D721Med (cell line): ENCODE measurements at places on chromosomes 12 and 14.

GRCh38 chr12:47731723-47732122 lies 6.4 kb upstream of the ENDOU start:
- DNase-seq, result no peak

DNA sequence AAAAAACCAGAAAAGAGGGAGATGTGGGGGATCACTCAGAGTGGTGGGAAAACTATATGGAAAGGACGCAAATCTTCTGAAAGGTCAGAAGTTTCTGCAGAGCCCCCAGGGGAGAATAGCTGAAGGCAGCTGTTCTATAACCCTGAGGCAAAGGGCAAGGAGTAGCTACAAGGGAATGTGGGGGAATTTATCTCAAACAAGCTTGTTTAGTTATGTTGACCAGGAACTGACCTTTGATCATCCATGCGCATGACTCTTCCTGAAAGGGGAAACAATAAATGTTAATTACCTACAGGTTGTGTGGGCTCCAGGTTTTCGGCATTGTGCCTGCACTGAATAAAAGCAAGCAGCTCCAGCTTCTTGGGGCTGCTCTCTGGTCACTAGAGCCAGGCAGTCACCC lies 968.5 kb downstream of the AACS start:
- DNase-seq, result no peak

GRCh38 chr14:44309331-44309730 lies 197.8 kb downstream of the FSCB start:
- no peak for DNase-seq

- no peak for DNase-seq
Observed at GRCh38 chr12:21453312-21453852, 15.9 kb downstream of the PYROXD1 start.

DNA sequence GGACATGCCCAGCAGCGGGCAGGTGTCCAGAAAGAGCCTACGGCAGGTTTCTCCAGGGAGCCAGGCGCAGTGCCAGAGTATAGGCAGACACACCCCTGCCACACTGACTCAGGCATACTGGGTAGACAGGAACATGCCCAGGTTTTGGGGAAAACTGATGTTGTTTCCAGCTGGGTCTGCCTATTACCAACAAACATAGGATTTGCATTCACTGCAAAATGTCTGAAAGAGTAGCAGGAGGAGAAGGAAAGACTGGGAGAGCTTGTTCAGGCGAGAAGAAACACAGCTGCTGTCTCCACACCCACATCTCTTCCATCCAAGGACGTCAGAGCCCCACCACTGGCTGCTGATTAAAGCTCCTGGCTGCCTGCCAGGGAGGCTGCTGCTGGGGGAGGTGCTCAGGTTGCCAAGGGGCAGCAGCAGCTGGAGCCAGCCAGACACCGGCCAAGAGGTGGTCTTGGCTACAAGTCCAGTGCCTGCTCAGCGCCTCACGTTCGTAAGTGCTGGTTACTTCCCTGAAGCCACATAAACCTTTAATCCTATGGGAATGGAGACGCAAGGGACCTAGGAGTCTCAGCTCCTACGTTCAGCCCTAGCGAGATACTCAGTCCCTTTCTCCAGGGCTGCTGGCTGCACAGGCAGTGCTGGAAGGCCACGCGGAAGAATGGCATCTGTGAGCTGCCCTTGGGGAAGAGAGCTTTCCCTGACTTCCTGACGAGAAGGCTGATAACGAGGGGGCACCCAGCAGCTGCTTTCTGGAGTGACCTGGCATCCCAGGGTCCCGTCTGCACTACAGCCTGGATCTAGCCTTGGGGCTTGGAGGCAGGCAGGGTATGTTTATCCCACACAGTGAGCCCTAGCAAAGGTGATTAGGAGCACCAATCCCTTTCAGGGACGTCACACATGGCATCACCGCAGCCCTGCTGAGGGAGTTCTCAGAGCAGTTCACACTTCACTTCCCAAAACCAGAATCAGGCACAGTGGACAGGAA lies 58.1 kb downstream of the PLEKHG3 start:
- DNase-seq, result peak; percentile 41

DNA sequence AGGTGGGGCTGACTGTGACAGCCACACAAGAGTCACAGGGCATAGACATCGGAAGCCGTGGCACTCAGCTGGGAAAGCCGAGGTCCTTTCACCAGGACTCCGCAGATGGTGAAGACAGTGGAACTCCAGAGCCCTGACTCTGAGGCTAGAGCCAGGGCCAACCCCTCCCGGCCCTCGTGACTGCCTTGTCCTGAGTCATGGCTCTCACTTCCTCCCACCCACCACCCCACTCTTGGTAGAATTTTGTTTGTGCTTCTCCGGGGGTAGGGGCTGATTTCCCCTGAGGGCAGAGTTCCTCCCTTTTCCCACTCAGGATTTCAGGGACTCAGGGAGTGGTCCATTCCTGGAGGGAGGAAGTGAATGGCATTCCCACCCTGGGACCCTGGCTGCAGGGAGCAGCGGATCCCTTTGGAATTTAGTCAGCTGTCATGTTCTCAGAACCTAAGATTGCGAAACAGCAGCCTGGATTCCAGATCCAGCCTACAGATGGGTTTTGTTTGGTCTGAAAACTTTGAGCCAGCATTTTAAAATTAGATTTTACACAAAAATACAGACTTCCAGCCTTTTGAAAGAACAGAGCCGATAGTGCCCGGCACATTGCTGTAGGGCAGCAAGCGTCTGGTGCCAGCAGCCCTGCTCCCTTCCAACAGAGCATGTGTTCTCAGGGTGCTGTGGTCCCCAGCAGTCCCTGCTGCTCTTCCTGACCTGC lies 50.7 kb downstream of the TPCN1 start:
- DNase-seq, result no peak

DNA sequence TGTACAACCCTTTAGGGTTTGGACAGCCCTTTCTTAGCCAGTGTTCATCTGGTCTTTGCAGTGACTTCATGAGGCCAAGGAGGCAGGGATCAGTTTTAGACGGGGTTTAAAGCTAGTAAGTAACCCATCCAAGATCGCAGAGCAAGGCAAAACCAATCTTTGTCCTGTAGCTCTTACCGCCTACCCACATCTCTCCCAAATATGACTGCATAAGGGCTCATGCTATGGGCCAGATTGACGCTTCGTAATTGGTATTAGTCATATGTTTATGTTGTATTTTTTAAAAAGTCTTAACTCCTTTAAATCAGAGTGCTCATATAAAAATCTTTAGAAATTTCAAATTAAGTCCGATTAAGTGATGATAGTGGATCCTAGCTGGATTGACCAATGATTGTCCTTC lies 3.7 kb upstream of the CLMN start:
- no peak for DNase-seq

DNA sequence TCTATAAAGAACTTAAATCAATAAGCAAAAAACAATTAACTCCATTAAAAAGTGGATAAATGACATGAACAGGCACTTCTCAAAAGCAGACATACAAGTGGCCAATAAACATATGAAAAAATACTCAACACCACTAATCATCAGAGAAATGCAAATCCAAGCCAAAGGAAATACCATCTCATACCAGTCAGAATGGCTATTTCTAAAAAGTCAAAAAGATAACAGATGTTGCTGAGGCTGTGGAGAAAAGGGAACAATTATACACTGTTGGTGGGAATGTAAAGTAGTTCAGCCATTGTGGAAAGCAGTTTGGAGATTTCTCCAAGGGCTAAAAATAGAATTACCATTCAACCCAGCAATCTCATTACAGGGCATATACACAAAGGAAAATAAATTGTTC lies 234.5 kb upstream of the PLXNC1 start:
- DNase-seq, result no peak

GRCh38 chr14:83133981-83134645 lies 1600.5 kb upstream of the SEL1L start:
- DNase-seq, result no peak

GRCh38 chr12:102883204-102883799 lies 33.7 kb downstream of the PAH start:
- DNase-seq, result peak; percentile 32

- no peak for DNase-seq
Observed at GRCh38 chr14:71586131-71586897, 345.9 kb upstream of the RGS6 start.

GRCh38 chr12:107590814-107591375 lies 94.7 kb upstream of the PWP1 start:
- no peak for DNase-seq

DNA sequence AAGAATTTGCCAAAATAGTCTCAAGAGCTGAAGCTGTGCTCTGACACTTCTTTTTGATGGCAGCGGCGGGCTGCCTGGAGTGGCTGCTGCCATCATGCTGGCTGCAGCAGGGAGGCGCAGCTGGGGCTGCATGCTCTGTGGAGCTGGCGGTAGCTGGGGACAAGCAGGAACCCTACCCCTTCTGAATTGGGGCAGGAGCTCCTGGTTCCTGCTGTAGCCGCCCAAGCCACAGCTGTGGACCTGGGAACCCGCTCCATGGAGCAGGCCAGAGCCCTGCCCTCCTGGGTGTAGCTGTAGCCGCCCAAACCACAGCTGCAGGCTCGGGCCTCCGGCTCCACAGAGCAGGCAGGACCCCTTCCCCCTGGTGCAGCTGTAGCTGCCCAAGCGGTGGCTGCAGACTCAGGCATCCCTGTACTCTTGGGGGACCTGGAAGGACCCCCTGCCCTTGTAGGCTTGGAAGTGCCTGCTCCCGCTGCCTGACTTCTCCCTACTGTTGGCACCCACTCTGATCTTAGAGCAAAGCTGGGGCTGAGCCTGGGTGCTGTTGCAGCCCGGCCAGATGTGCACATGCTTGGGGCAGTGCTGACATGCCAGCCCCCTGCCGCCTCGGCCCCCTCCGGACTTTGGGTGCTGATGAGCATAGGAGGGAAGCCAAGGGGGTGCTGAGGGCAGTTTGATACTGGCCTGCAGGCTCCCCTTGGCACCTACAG lies 33.3 kb downstream of the APAF1 start:
- DNase-seq, result no peak

DNA sequence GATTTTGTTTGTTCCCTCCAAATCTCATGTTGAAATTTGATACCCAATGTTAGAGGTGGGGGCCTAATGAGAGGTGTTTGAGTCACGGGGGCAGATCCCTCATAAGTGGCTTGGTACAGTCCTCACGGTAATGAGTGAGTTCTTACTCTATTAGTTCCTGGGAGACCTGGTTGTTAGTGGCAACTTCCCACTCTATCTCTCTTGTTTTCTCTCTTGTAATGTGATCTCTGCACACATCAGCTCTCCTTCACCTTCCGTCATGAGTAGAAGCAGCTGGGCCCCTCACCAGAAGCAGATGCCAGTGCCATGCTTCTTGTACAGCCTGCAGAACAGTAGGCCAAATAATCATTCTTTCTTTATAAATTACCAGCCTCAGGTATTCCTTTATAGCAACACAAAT lies 29.6 kb upstream of the KCNK10 start:
- DNase-seq, result no peak

DNA sequence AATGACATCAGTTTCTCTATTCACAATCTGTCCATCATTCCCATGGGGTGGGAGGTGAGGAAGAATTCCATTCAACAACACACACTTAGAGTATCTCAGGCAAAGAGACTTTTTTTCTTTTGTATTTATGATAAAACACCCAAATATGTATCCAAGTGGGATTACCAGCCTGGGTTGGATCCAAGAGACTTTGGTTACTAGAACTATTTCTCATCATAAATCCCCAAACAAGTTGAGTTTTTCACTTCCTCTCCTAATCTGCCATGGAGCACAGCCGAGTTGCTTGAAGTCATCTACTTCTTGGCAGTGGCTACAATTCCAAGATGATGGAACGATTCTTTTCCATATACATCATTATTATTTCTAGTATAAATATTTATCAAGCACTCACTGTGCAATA lies 209.2 kb upstream of the HMGA2 start:
- DNase-seq, result no peak

DNA sequence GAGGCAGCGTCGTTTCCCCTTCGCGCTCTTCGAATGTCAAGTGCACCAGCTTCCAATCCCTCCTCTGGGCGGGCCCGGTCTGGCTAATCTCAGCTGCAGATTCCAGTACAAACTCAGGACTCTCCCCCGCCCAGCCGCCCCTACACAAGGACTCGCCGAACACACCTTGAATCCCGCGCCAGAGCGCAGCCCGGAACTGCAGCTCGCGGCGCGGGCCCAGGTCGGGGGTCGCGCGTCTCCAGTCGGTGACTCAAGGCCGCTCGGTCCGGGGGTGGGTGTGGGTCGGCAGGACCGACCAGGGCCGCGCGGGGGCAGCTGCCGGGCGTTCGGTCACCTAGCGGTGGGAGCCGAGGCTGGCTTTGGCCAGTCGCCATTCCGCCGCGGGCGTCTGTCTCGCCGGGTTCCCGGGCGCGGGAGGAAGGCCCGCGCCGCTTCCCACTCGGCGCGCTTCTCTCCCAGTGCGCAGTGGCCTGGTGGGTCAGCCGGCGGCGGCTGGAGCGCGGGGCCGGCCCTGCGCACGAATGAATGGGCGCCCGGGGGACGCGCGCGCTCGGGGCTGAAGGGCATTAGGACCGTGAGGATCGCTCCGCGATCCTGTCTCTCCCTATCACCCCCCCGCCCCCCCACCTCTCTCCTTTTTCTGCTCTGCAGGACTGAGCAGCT lies at the start of gene GALNT16:
TSS of gene GALNT16 (plus strand) at position 632 of the 663 bp plus-strand sequence. CDS start 133 bp downstream, outside the sequence.
- peak; percentile 47 for DNase-seq

DNA sequence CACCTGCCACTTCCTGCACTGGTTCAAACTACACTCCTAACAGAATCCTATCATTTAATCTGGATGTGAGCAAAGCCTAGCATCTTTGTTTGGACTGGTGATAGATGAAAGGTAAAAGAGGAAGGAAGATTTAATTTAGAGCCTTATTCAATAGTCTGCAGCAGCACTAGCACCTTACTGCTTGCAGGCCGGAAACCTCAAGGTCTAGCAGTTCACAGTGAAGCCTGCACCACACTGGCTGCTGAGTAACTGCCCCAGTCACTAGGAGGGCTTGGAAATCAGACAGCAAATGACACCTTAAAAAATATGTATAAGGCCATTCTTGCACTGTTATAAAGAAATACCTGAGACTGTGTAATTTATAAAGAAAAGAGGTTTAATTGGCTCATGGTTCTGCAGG lies 358.0 kb downstream of the DAD1 start:
- no peak for DNase-seq

- DNase-seq, result no peak
Observed at GRCh38 chr14:100915560-100915959, 12.0 kb upstream of the RTL1 start.

DNA sequence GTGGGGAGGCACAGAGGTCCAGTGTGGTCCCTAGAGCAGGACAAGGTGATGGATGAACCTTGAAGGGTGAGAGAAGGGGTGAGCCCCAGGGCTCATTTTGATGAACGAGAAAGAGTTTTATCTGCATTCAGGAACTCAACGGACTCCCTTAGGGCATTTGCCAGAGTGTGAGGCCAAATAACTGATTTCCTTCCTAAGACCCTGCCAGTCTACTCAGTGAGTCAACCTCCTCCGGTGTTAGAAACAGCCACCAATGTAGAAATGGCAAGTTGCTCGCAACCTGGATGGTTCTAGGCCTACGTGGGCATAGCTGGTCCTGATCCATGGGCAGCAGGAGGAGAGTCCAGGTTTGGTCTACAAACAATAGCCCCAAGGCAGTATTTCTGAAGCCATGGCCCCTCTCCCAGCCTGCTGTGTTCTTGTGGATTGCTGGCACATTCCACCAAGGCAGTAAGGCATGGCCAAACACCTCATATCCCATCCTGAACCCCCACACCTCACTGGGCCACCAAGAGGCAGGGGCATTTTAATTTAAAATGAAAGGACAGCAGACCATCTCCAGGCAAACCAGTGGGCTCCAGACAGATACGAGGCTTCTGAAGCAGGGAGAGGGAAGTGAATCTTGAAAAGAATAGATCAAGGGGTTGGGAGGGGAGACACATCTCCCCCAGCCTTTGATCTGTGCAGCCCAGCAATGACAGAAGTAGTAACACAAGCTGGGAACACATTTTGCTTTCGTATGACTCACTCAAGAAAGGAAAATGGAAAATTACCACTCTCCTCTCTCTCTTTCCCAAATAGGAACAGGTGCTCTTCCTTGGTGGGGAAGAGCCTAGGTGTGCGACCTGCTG lies 25.4 kb upstream of the TESC start:
- DNase-seq, result no peak

GRCh38 chr12:27673101-27673718 lies 23.0 kb upstream of the REP15 start:
- no peak for DNase-seq
